ENCODE measurements at places on chromosomes 6 and 20.

DNA sequence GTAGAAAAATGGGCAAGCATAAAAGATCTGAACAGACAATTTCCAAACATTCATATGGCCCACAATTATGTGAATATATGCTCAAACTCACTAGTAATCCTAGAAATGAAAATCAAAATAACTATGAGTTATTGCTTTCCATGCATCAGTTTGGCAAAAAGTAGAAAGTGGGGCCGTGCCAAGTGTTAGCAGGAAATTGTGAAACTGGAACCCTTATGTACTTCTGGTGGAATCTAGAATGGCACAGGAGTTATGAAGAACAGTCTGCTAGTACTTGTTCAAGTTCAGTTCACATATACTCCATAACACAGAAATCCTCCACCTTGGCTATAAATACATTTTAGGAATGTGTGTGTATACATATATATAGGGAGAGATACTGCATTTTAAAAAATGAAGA, 89.8 kb downstream of the EYA2 start:
- H3K27ac ChIP-seq, result no peak overlapping the region
- H3K4me3 ChIP-seq, result no peak overlapping the region
- H3K27me3 ChIP-seq, result 0 out of 3 replicates have a peak, but pooled peaks cover 3% of the 10 kb centered on the region

GRCh38 chr20:63425846-63426485, 46.5 kb downstream of the KCNQ2 start:
- no peak for DNase-seq
- no peaks in the 10 kb centered on the region for H3K36me3 ChIP-seq
- H3K27ac ChIP-seq, result no peak overlapping the region

DNA sequence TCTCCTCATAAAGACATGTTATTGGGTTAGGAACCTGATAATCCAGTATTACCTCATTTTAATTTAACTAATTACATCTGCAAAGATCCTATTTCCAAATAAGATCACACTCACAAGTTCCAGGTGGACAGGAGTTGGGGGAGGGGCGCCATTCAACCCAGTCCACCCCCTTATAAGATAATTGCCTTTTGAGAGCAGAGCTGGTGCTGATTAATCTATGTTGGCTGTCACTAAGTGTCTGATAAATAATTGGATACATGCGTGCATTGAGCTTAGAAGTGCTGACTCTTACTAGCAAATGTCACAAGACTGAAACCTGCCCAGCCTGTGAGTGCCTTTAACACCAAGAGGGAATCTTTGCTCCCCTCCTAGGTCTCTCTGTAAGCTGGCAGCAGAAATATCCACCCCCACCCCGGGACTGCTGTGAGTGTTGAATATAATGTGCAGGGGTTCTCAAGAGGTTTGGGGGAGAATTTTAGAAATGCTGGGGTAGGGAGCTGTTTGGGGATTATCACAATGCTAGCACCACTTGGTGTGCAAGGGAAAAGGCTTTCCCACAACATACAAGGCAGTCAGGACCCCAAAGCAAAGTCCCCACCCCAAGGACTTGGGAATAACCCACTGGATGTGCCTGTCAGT, 87.5 kb downstream of the ANKRD60 start:
- peaks cover 29% of the 10 kb centered on the region for H3K27me3 ChIP-seq
- no peaks in the 10 kb centered on the region for H3K36me3 ChIP-seq
- no peaks in the 10 kb centered on the region for H3K4me1 ChIP-seq
- no peak for DNase-seq
- H3K4me3 ChIP-seq, result no peak overlapping the region
- H3K27ac ChIP-seq, result no peak overlapping the region

GRCh38 chr6:11294228-11294627, 61.8 kb upstream of the NEDD9 start:
- H3K36me3 ChIP-seq, result no peaks in the 10 kb centered on the region
- H3K4me3 ChIP-seq, result no peak overlapping the region
- H3K27ac ChIP-seq, result no peak overlapping the region
